ENCODE measurements at places on chromosomes 4 and X.

DNA sequence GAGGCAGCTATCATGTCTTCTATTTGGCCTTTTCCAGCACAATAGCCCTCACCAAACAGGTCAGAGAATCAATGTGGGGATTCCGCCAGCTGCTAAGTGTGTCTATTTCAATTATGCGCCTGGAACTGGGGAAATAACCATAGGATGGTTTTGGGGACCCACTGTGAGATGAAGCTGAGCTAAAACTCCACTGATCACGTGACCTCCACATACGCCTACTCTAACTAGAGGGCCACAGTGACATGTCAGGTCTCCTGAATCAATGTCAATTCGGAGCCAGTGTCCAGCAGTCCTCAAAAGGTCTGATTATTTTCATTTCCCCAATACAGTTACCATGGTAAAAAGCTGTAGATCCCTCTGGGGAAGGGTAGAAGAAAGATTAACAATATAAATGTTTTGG is 10.2 kb upstream of the BANK1 start:
- no peak for DNase-seq

GRCh38 chrX:41259516-41259915 is 74.4 kb upstream of the DDX3X start:
- DNase-seq: no peak

GRCh38 chr4:88524171-88524570 is 595 bp upstream of the PYURF start:
- DNase-seq: no peak

- DNase-seq: no peak
These were observed 14.9 kb downstream of the RPGR start for GRCh38 chrX:38312436-38312835.

DNA sequence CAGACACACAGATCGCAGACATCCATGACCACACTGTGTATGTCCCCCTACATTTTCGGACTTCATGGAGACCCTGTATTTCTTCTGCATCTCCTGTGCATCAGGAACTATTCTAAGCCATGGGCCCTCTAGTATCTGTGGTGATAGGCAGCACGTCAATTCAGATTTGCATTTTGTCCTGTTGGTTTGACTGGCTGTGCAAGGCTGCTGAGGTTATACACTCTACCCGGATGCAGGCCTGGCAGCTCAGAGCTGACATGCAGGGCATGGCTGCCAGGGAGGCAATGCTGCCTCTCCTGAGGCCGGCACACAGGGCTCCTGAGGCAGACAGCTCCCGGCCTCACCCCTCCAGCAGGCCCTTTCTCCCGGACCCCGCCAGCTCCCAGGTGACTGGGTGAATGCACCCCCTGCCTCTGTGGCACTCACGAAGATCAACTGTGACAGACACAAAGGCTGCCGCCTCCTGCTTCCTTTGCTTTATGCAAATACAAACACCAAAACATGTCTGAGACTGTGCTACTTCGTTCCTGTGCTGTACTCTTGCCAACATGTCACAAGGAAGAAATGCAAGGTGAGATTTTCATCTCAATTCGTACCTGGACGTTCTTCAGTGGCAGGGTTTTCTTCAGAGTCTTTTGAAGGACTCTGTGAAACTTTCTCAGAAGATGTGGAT is 51.0 kb downstream of the NSG1 start:
- no peak for DNase-seq

DNA sequence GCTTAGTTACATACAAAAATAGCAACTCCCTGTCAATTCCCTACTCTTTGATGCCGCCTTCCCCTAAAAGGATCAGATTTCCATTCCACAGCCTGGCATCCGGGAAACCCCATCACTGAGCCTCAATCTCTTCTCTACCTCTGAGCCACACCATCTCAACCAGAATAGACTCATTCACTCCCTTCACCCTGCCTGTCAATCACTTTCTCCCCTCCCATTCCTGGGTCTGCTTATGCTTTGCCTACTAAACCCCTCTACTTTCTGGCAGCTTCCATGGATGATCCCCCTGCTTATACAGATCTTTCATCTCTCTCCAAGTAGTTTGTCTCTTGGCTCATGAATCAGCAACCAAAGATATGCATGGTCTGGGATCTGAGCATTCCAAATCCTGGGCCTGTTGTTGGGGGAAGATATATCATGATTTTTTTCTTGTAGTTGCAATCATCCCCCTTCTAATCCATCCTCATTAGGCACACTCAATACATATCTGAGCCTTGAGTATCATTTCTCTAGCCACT is 2.6 kb downstream of the AMER1 start:
- no peak for DNase-seq

GRCh38 chr4:186554914-186555827 is at the start of gene MTNR1A:
Gene MTNR1A (minus strand): TSS chr4:186555567. CDS start chr4:186555365, 202 bp downstream.
- DNase-seq: no peak
